ENCODE measurements at places on chromosomes 1 and 21. TPM values are rescaled to one million over a fixed set of nuclear protein-coding genes. Genes with fewer than 3 reads are reported as not detected.

GRCh38 chr1:91821126-91821868 is 64.7 kb downstream of the TGFBR3 start:
- no peak overlapping the region for H3K4me3 ChIP-seq
- no peak for DNase-seq
- H3K27ac ChIP-seq: no peak overlapping the region
- no peaks in the 10 kb centered on the region for H3K36me3 ChIP-seq

- DNase-seq: no peak
- H3K27ac ChIP-seq: no peak overlapping the region
- H3K36me3 ChIP-seq: no peaks in the 10 kb centered on the region
- H3K27me3 ChIP-seq: no peaks in the 10 kb centered on the region
- no peaks in the 10 kb centered on the region for H3K4me1 ChIP-seq
Measured at GRCh38 chr1:219446288-219446687, 166.6 kb downstream of the ZC3H11B start.

DNA sequence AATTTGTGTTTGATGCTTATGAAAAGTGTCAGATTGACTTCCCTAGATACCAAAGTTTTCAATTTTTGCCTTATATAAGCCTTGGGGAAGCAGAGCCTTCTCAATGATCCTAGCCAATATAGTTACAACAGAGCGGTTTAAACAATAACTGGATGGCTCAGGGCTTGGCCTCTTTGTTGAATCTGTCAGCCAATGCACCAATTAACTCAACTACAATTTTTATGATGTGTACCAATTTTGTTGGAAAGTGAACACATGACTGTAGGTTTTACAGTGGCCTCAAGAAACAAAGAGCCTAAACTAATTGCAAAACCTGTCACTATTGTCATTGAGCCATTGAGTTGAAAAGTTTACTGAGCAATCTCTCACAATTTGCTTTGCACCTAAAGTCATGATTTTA is 71.6 kb upstream of the RGS18 start:
- H3K27me3 ChIP-seq: no peaks in the 10 kb centered on the region
- H3K36me3 ChIP-seq: no peaks in the 10 kb centered on the region
- no peak for DNase-seq
- H3K4me1 ChIP-seq: no peaks in the 10 kb centered on the region
- no peak overlapping the region for H3K4me3 ChIP-seq

DNA sequence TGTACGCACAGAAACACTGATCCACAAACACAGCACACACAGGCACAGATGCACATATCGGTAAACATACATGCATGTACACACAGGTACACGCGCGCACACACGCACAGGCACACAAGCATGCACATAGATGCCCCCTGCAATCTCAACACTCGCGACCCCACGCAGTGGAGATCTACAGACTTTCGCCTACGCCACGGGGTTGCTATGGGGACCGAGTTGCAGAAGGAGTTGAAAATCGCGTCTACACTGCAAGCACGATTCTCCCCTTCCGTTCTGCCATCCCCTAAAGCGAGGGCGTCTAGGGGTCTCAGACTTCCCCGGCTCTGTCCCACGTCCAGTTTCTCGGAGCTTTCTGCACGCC is 826 bp downstream of the TRIM17 start:
- H3K36me3 ChIP-seq: no peaks in the 10 kb centered on the region
- H3K4me3 ChIP-seq: peak overlapping the region; percentile 47
- H3K27ac ChIP-seq: no peak overlapping the region

DNA sequence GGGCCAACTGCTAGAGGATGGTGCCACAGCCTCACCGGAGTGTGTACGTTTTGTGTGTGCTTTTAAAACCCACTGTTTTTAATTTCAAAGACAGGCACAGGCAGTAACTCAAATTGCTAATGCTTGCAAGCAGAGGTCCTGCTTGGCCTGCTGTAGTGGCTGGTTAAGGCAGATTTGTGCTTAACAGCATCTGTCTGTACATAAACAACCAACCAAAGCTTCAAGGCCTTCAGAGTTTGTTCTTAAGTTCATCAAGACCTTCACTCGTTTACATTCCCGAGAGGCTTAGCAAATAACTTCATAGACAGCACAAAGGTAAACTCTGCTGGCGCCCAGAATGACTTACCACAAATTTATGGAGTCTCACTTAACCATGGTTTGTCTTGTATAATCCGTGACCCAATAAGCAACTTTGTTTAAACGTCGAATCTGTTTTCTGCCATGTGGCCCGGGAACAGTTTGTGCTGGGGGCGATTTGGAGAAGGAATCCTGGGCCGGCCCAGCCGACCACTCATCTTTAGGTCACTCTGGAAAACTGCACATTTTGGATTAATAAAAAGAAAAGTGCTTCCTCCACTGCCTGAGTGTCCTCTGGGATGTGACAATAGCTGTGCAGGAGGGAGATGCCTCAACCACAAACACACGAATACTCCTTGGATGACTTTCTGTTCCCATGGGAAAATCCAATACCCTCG is 58.1 kb downstream of the CAPZB start:
- H3K4me3 ChIP-seq: no peak overlapping the region
- peaks cover 42% of the 10 kb centered on the region for H3K4me1 ChIP-seq
- peak overlapping the region; percentile 52 for H3K27ac ChIP-seq
- H3K27me3 ChIP-seq: no peaks in the 10 kb centered on the region
- peak; percentile 57 for DNase-seq

Gene NCF2
- total RNA-seq: 2.6 TPM

Gene ROR1
- 10.8 TPM for total RNA-seq

- no peaks in the 10 kb centered on the region for H3K4me1 ChIP-seq
- no peak overlapping the region for H3K27ac ChIP-seq
- peaks cover 4% of the 10 kb centered on the region for H3K36me3 ChIP-seq
- H3K27me3 ChIP-seq: no peaks in the 10 kb centered on the region
- H3K4me3 ChIP-seq: no peak overlapping the region
Measured at GRCh38 chr1:179867493-179868330, 9.9 kb downstream of the TOR1AIP2 start.

DNA sequence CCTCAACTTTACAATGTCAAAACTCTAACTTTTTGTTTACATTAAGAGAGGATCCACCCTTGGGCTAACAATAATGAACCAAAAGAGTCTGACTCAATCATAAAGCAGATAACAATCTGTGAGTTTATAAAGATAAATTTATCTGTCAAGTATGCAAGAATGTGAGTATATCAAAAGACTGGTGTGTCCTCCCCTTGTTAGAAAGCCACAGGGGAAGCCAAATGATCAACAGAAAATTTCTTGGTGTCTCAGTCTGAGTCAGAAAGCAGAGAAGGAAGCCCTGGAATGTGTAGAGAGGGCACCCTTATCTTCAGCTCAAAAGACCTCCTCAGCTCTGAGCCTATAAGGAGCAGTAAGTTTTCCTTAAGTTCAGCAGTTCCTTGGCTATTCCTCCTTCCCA is 13.9 kb upstream of the PDIK1L start:
- H3K27ac ChIP-seq: no peak overlapping the region
- peaks cover 10% of the 10 kb centered on the region for H3K27me3 ChIP-seq
- no peaks in the 10 kb centered on the region for H3K36me3 ChIP-seq

- H3K36me3 ChIP-seq: no peaks in the 10 kb centered on the region
- no peaks in the 10 kb centered on the region for H3K27me3 ChIP-seq
- H3K27ac ChIP-seq: no peak overlapping the region
- no peak for DNase-seq
- H3K4me1 ChIP-seq: no peaks in the 10 kb centered on the region
- H3K4me3 ChIP-seq: no peak overlapping the region
Measured at GRCh38 chr21:18318156-18318555, 73.5 kb downstream of the CHODL start.

DNA sequence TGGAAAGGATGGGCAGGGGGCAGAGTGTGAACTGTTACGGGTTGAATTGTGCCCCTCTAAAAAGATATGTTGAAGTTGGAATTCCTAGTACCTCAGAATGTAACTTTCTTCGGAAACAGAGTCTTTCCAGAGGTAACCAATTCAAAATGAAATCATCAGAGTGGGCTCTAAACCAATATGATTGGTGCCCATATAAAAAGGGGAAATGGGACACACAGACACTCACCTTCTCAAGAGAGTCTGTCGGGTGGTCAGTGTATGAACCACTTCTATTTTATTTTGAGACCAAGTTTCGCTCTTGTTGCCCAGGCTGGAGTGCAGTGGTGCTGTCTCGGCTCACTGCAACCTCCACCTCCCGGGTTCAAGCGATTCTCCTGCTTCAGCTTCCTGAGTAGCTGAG is 7.6 kb downstream of the EDARADD start:
- no peaks in the 10 kb centered on the region for H3K4me1 ChIP-seq
- no peaks in the 10 kb centered on the region for H3K36me3 ChIP-seq
- no peak for DNase-seq
- no peak overlapping the region for H3K4me3 ChIP-seq
